ENCODE measurements at places on chromosomes 16 and 17.

GRCh38 chr17:49252148-49252695 lies 21.6 kb upstream of the PHOSPHO1 start:
- no peak for DNase-seq

DNA sequence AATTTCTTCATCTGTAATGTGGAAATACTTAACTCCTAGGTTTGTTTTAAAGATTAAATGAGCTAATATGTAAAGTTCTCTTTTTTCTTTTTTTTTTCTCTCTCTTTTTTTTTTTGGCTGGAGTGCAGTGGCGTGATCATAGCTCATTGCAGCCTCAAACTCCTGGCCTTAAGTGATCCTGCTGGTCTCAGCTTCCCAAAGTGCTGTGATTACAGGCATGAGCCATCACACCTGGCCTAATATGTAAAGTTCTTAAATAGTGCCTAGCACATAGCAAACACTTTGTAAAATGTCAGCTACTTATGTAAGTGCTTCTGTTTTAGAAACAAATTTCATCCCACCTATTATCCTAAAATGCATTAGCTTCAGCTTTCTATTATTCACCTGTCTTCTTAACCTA lies 40.0 kb downstream of the TMC6 start:
- no peak for DNase-seq

DNA sequence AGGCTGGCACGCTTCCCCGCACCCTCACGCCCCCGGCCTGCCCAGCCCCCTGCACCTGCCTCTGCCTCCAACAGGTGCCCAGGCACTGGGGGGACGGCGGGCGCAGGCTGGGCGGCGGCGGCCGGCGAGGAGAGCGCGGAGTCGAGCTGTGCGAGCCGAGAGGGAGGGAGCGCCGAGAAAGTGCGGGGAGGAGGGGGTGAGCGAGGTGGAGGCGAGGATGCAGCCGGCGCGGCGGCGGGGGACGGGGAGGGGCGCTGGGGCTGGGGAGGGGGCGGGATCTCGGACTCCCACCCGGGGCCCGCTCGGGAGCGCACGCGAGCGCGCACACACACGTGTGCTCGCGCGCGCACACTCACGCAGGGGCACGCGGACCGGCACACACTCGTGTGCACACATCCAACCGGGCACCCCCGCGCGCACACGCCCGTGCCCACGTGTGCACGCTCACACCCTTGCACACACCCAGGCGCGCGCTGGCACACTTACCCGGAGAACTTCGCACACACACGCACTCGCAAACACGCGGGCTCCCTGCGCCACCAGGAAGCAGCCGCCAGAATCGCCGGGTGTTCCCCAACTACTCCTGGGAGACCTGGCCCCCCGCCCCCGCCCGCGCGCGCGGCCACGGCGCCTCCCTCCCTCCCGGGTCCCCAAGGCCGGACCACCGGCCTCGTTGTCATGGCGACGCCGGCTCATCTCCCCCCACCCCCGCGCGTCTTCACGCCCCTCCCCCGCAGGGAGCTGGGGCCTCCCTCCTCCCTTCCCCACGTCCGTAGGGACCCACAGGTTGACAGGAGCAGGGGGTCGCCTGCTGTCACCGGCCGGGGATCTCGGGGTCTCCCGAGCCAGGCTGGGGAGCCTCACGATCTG lies at the start of gene DOC2A:
TSS of gene DOC2A (minus strand) at position 184 of the 870 bp plus-strand sequence. CDS start 805 bp downstream, outside the sequence.
- peak; percentile 72 for DNase-seq

GRCh38 chr16:4414187-4414917 lies 2.0 kb downstream of the CORO7 start:
- peak; percentile 88 for DNase-seq

- DNase-seq: peak; percentile 90
Observed at GRCh38 chr16:88455610-88456355, 2.7 kb downstream of the ZFPM1 start.

- no peak for DNase-seq
Observed at GRCh38 chr16:89478576-89479221, 11.7 kb downstream of the ANKRD11 start.

- peak; percentile 79 for DNase-seq
Observed at GRCh38 chr16:10737068-10737625, 6.5 kb upstream of the NUBP1 start.

GRCh38 chr17:48549914-48550501 lies 5.1 kb upstream of the HOXB2 start:
- no peak for DNase-seq

- no peak for DNase-seq
Observed at GRCh38 chr17:73815474-73815873, 171.2 kb upstream of the SDK2 start.

GRCh38 chr16:81526935-81527334 lies 82.3 kb downstream of the CMIP start:
- DNase-seq: no peak

DNA sequence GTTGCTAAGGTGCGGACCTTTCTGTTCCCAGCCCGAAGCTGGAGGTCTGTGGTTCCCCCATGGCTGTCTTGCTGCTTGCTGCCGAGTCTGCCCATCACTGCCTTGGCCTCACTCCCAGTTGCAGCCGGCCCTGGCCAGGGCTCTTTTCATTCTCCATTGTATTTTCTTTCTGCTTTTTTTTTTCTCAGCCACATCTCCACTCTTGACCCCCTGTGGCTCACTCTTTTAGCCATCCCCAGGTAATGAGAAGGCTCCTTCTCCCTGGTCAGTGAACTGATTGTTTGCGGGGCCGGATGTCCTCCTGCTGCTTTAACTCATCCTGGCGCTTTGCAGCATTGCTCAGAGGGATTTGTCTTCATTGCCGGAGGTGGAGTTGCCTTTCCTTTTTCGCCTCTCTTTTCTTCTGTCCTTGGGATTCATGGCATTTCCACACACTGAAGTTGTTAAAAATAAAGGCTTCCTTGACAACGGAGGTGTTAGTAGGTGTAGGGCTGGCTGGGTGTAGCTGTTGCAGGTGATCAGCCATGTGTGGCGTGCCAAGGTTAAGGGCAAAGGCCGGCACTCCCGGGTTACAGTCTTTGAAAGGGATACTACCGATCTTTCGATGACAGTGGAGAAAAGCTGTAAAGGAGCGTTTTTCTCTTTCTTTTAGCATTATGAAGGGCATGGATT lies 34.1 kb downstream of the MAP2K6 start:
- DNase-seq: no peak

DNA sequence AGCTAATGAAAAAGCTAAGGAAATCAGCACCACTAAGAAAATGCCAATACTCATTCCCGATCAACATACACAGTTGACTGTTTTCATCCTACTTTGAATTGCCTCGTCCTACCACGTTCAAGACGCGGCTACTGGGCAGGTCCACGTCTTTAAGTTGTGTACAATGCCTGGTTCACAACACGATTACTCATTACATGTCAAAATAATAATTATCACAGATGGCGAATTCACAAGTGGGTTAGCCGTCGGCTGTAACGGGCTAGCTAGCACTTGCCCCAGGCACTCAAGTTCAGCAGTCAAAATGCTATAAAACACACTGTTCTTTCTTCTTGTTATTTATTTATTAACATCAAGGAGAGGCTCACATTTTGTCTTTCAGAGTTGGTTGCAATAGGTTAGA lies 124.2 kb downstream of the ZFHX3 start:
- DNase-seq: no peak

DNA sequence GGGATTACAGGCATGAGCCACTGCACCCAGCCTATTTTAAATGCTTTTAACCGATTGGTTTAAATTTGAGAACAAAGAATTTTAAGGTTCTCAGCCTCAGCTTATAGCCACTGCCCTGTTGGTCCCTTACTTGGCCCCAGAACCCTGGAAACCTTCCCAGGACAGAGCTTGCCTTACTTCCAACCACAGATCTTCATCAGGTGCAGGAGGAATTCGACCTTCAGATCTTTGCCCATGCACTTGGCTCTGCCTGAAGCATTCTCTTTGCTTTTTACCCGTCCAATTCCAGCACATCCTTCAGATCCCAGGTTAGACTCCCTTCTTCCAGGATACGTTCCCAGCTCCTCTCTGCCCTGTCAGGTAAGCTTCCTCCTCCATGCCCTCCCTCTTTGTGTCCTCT lies 27.7 kb downstream of the CHD9 start:
- no peak for DNase-seq

- peak; percentile 85 for DNase-seq
Observed at GRCh38 chr17:7132511-7133094, 18.0 kb upstream of the ASGR2 start.
